Central memory CD4-positive, alpha-beta T cell (primary cell): ENCODE measurements at places on chromosomes 11 and 22.
A peak's percentile ranks its signal among the peaks of the same experiment; 100 is the strongest.

GRCh38 chr11:126307706-126308105, 3.8 kb downstream of the DCPS start:
- DNase-seq = no peak

GRCh38 chr11:75077316-75077715, 19.4 kb downstream of the OR2AT4 start:
- no peak for DNase-seq

DNA sequence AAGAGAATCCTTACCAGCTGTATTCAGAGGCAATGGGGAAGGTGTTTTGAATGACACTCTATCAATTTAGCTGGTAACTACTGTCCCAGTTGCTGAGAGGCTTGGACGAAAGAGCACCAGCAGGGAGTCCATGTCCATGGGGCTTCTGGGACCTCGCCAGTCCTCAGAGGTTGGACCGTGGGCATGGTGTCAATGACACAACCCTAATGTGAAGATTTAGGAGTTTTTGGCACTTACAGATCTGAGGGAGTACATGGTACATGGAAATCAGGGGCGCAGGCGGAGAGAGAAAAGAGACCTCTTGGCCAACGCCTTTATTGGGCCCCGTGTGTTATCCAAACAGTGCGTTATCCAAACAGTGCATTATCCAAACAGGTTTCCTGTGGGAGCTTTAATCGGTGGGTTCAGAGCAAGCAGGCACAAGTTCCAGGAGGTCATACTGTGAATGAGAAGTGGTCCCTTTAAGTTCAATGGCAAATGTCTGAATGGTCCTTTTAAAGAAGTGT, 169.1 kb upstream of the B3GAT1 start:
- DNase-seq = no peak

DNA sequence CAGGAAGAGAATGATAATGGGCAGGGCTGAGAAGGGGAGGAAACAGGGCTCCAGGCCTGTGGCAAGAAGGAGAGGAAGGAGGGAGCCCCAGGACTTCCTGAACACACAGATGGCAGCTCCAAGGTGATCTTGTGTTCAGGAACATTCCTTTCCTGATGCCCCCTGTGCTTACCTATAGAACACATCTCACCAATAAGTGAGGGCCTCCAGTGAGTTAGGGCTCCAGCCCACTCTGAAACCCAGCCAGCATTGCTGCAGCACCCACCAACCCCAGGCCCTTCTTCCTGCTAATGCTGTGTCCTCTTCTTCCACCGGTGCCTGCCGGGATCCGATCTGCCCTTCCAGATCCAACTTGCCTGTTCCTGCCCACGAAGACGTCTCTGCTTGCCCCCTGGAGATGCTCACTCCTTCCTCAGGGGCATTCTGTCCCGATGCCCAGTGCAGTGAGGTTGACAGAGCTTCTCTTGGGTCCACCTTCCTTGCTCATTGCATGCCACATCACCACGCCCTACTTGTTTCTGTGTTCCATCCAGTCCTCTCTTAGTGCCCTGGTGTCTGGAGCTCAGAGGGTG, 17.4 kb downstream of the ANKK1 start:
- no peak for DNase-seq

DNA sequence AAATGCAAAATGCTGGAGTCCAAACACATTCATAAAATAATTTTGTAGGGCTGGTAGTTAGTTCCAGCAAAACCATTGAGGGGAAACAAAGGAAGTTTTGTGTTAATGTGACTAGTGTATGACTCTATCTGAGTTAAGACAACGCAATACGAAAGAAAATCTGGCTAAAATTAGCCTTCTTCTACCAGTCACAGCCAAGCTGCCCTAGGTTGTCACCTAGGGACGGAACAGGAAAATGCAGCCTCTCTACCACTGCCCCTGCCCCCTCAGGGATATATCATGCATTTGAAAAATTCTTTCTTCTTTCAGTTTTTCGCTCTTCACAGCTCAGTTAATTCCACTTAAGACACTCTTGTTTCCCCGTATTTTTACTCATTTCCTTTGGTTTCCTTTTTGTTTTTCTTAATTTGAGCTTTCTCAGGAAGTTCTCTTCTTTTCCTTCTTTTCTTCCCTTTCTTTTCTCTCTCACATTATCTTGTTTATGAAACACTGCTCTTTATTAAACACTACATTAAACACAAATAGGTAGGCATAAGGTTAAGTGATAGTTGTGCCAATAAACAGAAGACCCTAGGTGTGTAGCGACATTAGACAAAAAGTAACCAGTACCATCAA, 30.6 kb downstream of the KIRREL3 start:
- no peak for DNase-seq

DNA sequence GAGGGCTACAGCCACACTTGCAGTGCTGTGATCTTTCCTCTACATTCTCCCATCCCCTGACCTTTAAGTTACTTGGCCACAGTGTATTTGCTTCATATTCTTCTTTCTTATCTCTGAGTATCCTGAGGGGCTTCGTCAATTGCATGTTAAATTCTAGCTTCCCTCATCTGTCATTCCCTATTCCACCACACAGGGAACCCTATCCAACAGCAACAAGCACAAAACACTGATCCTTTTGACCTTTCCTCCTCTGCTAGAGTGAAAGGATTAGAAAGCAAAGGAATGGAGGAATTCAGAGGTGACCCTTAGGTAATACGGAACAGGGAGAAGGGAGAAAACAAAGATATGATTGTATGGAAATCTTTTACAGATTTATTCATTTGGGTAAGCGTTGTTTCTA, 1061.7 kb upstream of the TENM4 start:
- no peak for DNase-seq

- DNase-seq = no peak
Observed at GRCh38 chr22:38937036-38937435, 20.4 kb upstream of the APOBEC3A start.

GRCh38 chr11:102990145-102990544, 34.6 kb upstream of the MMP13 start:
- no peak for DNase-seq

GRCh38 chr11:65859812-65860277, 388 bp upstream of the MUS81 start:
- no peak for DNase-seq

- no peak for DNase-seq
Observed at GRCh38 chr22:28630177-28630574, 49.5 kb downstream of the TTC28 start.

GRCh38 chr22:39383841-39384625, 15.5 kb upstream of the TAB1 start:
- no peak for DNase-seq

GRCh38 chr11:45527898-45528297, 137.5 kb downstream of the CHST1 start:
- no peak for DNase-seq

- no peak for DNase-seq
Observed at GRCh38 chr11:61627850-61628661, 47.2 kb upstream of the SYT7 start.

- DNase-seq = no peak
Observed at GRCh38 chr11:75103380-75104026, 6.8 kb upstream of the OR2AT4 start.

- peak; percentile 19 for DNase-seq
Observed at GRCh38 chr11:122851366-122851966, 13.2 kb downstream of the CRTAM start.

- DNase-seq = no peak
Observed at GRCh38 chr11:61690706-61691379, 10.7 kb downstream of the DAGLA start.

- DNase-seq = no peak
Observed at GRCh38 chr11:88704485-88704884, 361.3 kb downstream of the GRM5 start.

- no peak for DNase-seq
Observed at GRCh38 chr22:20937794-20938671, 20.8 kb downstream of the CRKL start.

- DNase-seq = no peak
Observed at GRCh38 chr11:112963368-112963955, 2.2 kb downstream of the NCAM1 start.

GRCh38 chr22:23898006-23898974, 4.1 kb downstream of the MIF start:
- DNase-seq = no peak

DNA sequence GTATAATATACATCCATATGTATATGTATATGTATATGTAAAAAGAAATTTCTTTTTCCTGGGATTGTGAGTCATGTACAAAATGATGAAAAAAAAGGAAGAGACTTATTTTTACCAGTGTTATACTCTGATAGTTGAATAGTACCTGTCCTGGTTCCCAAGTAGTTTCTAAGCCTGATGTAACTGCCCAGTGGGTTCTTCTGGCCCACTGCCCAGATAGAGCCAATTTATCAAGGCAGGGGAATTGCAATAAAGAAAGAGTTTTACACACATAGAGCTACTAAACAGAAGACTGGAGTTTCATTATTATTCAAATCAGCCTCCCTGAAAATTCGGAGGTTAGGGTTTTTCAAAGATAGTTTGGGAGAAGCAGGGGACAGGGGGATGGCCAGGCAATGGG, 29.1 kb upstream of the NARS2 start:
- no peak for DNase-seq

DNA sequence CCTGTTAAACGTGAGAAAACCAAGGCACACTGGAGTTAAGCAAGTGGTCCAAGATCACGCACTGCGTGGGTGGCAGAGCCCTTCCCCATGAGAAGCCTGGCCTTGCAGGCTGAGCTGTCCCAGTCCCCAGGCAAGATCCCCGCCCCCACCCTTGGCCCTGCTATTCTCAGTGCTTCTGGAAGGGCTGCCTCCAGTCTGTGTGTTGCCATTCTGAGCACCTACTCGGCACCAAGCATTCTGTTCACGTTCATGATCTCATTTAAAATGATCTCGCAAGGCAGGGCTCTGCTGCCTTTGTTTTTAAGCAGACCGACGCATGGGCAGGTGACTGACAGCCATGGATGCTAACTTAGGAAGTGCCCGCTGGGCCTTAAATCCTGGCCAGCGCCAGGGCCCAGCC, 62.8 kb downstream of the PHF21B start:
- DNase-seq = no peak

- no peak for DNase-seq
Observed at GRCh38 chr11:13308704-13309103, 31.1 kb downstream of the BMAL1 start.

- no peak for DNase-seq
Observed at GRCh38 chr11:85724748-85725465, 38.9 kb upstream of the CCDC89 start.

GRCh38 chr11:125449565-125449964, 46.5 kb downstream of the FEZ1 start:
- no peak for DNase-seq

DNA sequence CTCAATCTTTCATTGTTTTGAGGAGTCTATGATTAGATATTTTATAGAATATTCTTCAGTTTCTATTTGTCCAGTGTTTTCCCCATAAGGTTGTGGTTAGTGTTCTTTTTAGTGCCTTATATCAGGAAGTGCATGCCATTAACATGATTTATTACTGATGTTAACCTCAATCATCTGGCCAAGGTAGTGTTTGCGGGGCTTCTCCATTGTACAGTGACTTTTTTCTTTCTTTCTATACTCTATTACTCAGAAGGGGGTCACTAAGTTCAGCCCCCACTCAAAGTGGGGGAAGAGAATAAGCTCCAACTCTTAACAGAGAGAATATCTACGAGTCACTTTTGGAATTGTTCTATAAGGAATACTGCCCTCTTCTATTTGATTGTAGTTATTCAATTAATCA, 415.8 kb downstream of the DYNC2H1 start:
- DNase-seq = no peak

DNA sequence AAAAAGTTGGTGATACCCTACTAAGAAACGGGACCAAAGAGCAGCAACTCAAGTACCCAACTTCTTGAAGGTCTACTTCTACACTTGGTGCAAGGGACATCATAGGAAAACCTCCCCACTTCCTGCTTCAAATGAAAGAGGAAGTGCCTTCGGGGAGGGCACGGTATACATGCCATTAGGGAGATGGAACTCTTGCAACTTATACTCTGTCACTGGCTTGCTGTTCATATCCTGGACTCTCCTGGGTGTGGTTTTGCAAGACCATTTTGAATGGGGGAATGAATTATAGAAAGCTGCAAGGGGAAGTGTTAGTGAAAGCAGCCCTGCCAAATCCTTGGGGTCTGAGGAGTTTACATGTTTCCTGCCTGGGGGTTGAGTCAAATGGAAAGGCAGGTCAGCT, 41.9 kb downstream of the CSNK2A3 start:
- no peak for DNase-seq

GRCh38 chr11:83118814-83119213, 38.1 kb upstream of the PCF11 start:
- no peak for DNase-seq

GRCh38 chr11:122724520-122724919, 69.0 kb downstream of the UBASH3B start:
- DNase-seq = no peak

DNA sequence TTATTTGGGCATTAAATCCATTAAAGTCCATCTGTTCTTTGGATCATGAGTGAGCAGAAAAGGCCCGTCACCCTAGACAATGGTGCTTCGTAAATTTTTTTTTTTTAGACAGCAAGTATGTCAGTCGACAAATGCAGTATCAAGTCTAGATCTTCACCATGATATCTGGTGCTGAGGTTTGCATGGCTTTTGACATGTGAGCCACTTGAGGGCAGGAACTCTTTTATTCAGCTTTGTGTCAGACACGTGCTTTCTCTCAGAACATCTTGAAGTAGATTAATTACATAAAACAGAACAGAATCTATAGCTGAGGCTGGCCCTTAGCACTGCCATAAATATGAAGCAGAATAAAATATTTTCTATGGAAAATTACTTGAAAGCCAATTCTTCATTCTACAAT, 62.9 kb upstream of the CARD18 start:
- DNase-seq = peak; percentile 18

DNA sequence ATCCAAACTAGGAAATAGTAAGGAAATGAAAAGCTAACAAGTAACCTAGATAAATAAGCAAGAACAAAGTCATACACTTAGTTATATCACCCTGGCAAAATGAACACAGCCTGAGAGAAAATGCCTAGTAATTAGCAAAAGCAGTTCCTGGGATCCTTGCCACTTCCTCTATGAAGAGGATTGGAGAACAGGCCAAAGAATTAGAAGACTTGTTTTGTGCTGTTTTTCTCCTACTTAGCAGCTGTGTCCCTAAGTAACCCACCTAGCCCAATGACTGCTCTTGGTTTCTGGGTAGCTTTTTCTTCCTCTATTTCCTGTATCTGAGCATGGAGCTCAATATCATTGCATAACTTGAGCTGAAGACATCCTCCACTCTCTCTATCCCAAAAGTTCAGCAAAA, 713.9 kb downstream of the ETS1 start:
- DNase-seq = no peak

DNA sequence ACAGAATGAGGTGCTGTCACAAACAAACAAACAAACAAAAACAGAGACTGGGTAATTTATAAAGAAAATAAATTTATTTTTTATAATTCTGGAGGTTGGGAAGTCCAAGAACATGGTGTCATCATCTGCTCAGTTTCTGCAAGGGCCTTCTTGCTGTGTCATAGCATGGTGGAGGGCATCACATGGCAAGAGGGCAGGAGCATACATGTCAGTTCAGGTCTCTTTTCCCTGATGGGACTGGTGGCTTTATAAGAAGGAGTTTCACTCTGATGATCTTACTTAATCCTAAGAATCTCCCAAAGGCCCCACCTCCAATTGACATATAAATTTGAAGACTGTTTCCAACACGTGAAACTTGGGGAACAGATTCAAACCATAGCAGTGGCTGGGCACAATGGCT, 135.7 kb downstream of the NECTIN1 start:
- DNase-seq = no peak
